ENCODE measurements at places on chromosomes 1 and 21. TPM values are rescaled to one million over a fixed set of nuclear protein-coding genes. Genes with fewer than 3 reads are reported as not detected.

Gene RHD
- 0.20 TPM for total RNA-seq

- no peak for DNase-seq
Observed at GRCh38 chr1:53946252-53947171, at the start of gene LRRC42. Gene LRRC42, plus strand, starts transcription at chr1:53946350. Its CDS starts 5,650 bp downstream, at chr1:53952000.

DNA sequence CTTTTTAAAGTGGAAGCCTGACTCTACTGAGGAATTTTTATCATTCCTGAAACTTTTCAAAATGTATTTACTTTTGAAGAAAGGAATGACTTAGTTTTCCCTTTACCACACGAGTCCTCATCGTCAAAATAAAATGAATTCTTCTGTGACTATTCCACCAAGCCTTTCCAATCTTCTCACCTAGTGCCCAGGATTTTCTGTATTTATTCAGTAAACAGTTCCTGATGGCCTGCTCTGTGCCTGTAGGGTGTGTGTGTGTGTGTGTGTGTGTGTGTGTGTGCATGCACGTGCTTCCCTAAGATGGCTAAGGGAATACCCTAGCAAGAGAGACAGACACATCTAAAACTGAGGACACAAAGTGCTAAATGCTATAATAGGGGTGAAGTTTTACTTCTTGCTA lies 395.0 kb upstream of the USP24 start:
- no peak for DNase-seq

DNA sequence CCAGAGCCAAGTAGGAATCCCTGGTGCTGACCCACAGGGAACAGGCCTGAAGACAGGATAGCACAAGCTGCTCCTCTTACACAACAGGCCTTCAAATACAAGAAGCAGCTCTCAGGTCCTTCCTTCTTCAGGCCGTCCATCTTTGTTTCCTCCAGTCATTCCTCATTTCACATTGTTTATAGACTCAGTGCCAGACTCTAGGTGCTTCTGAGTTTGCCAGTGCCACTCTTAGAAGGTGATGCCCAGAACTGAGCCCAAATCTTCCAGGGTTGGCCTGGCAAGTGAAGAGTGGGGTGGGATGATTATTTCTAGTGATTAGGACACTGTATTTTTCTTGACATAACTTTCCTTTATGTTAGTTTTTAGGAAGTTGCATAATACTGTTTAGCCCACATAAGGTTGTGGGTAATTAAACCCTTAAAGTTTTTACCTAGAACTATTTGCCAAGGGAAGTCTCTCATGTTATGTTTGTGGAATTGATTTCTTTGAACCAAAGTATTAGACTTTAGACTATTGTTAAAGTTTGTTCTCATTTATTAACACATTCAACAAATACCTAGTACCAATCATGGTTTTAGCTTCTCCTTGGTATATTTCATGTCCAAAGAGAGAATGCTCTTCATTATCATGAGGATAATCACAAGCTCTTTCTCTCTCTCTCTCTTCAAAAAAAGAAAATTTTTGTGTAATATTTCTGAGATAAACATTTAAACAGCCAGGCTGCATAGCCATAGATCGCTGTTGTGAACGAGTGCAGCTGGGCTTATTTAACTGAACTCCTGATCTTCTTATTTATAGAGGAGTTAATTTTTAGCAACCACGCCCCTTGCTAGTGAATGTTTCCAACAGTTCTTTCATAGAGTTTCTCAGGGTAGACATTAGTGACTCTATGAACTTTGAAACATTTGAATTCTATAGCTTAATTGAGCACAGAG lies 47.7 kb downstream of the PGM1 start:
- DNase-seq, result no peak

- DNase-seq, result no peak
Observed at GRCh38 chr1:217924924-217925323, 293.8 kb downstream of the SPATA17 start.

DNA sequence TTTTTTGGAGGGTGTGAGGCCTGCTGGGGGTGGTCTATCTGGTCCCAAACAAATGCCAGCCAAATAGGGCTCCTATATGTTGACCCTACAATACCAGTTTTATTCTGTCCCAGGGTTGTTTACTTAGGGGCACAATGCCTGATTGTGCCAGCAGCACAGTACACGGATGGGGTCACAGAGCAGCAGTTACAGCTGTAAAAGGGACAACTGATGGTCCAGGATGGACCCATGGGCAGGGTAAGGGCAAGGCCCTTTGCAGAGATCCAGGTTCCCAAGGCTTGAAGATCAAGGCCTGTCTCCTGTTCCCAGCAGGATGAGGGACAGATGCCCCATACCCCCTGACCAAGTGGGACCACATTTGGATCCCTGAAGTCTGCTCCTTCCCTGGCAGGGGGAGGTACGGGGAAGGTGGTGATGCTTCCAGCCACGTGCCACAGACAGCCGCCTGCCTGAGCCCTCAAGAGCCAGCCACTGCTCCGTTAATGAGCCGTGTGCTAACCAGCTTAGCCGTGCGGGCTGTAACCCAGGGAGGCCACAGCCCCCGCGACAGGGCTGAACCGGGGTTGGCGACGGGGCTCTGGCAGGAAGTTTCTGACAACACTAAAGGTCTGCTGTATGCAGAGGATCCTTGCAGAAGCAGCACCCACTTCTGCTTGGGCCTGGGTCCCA lies 18.2 kb downstream of the SLC6A9 start:
- no peak for DNase-seq
